ENCODE measurements at places on chromosomes 16 and 17.

- DNase-seq: no peak
Measured at GRCh38 chr17:80885947-80886582, 105.6 kb upstream of the CHMP6 start.

GRCh38 chr16:69345923-69346322, 5.7 kb downstream of the TMED6 start:
- DNase-seq: no peak

DNA sequence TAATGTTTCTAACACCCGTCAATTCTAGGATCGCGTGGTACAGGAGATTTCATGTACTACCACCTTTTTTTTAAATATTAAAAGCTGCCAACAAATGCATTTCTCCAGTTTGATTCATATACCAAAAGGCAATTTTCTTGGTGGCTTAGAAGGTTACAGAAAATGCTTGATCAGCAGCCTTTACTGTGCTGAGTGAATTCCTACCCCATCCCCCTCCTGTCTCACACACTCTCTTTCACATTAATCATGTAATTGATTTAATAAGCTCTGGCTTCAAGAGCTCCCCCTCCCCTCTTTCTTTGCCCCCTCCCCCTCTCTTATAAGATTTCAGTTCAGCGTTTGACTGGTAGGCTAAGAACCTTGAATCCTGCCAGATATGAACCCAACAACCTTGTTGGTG, 110.5 kb downstream of the RBFOX1 start:
- no peak for DNase-seq

- no peak for DNase-seq
Measured at GRCh38 chr17:19258371-19258770, 21.2 kb downstream of the EPN2 start.
